RWPE1 (cell line): ENCODE measurements at places on chromosomes 1 and 21.

DNA sequence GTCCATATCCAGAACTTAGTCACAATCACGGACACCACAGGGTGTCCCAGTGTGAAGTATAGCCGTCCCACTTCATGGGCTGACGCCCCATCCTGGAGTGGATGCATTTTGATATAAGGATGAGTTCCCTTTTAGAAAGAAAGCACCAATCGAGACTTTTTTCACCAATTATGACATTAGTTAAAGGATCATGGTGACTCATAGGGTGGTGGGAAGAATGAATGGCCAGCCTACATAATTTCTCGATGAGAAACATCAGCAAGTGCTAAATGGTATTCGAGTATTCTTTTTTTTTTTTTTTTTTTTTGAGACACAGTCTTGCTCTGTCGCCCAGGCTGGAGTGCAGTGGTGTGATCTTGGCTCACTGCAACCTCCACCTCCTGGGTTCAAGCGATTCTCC is 38.5 kb upstream of the USP1 start:
- DNase-seq: peak; percentile 80

DNA sequence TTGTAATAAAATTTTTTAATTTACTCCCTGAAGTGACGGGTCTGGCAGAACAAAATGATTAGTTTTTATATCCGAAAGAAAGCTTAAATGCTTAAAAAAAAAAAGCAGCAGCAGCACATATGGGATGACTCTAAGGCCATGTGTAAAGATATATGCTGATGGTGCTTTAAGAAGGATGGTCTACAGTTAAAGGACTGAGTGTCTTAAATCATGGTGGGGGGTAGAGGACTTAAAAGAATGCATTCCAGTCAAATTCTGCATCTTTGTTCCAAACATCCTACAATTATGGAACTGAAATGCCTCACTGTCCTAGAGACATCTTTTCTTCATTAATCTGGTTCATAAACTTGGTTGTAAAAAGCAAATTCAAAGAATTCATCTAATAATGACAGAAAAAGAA is 7.0 kb downstream of the KDM5B start:
- DNase-seq: no peak

DNA sequence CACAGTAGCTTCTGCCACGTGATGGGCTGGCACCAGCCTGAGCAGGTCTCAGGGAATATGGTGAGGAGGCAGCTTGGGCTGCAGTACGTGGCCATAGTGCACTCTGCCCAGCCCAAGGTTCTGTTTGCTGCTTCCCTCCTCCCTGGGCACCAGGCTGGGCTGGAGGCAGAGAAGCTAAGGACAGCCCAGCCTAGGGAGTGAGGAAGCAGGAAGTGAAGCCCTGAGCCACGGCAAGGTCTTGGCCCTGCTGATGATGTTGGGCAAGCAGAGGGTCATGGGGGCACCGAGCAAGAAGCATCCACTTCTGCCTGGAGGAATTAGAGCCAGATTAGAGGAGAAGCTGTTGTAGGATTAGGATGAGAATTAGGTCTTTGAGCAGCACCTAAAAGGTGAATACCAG is 326.7 kb upstream of the VAMP3 start:
- DNase-seq: no peak

- no peak for DNase-seq
Measured at GRCh38 chr1:188642704-188643103, 1814.0 kb downstream of the PLA2G4A start.

- DNase-seq: no peak
Measured at GRCh38 chr1:168031627-168032026, 94.8 kb upstream of the MPC2 start.

DNA sequence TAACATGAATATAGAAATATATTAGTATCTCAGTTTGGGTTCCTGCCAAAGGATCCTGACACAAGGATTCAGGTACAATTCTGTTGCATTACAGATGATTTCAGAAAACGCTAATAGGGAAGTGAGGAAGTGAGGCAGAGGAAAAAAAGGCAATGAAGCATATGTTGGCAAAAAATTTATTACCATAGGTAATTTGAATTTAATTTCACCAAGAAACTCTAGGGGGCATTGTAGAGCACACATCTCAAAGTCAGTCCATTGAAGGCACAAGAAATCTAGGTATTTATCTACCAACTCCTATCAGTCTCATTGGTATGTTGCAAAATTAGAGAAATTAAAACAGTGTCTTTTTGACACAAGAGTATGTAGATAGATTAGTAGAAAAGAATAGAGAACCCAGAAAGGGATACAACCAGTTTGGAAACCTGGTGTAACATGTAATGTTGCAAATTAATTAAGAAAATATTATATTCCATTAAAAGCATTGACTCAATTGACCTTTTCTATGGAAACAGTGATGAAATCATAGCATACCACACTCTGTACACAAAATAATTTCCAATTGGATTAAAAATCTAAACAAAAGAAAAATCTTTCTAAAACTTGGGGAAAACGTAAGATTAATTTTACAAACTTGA is 104.9 kb upstream of the SNX7 start:
- DNase-seq: peak; percentile 26

- DNase-seq: no peak
Measured at GRCh38 chr1:183987593-183988318, 49.8 kb downstream of the COLGALT2 start.

DNA sequence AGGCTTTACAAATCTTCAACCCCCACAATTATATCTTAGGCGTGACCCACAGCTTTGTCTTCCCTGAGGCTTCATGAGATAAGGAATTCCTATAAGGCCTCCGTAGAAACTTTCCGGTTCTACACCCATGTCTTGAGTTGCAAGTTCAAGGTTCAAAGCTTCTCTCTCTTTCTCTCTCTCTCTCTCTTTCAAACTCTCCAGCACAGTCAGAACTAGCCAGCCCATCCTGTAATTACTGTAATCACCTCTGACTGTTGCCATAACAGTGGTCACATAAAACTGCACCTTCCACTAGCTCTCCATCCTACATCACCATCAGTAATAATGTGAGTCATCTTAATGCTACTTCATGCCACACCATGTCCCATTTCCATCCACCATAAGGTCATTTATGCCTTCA is 90.0 kb upstream of the NFASC start:
- DNase-seq: no peak

GRCh38 chr1:227947676-227948492 is at the start of gene WNT9A:
Gene WNT9A (minus strand): TSS chr1:227947932. CDS start chr1:227947887, 45 bp downstream.
- peak; percentile 73 for DNase-seq

DNA sequence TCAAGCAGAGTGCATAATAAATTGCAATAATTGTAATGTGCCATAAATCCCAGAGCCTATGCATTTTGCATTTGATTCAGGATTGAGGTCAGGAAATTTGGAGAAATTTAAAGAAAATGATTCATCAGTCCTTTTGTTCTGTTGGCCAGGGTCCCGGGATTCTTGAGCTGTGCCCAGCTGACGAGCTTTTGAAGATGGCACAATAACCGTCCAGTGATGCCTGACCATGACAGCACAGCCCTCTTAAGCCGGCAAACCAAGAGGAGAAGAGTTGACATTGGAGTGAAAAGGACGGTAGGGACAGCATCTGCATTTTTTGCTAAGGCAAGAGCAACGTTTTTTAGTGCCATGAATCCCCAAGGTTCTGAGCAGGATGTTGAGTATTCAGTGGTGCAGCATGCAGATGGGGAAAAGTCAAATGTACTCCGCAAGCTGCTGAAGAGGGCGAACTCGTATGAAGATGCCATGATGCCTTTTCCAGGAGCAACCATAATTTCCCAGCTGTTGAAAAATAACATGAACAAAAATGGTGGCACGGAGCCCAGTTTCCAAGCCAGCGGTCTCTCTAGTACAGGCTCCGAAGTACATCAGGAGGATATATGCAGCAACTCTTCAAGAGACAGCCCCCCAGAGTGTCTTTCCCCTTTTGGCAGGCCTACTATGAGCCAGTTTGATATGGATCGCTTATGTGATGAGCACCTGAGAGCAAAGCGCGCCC is 8.7 kb downstream of the PROX1 start:
- no peak for DNase-seq

DNA sequence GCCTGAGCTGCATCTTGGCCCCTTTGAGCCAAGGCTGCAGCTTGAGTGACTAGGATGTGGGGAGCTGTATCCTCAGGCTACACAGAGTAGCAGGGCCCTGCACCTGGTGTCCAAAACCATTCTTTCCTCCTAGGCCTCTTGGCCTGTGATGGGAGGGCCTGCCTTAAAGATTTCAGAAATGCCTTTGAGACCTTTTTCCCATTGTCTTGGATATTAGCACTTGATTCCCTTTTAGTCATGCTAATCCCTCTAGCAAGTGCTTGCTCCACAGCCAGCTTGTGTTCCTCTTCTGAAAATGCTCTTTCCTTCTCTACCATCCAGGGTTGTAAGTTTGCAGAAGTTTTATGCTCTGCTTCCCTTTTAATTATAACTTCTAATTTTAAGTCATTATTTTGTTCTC is 21.7 kb upstream of the KIRREL1 start:
- no peak for DNase-seq

DNA sequence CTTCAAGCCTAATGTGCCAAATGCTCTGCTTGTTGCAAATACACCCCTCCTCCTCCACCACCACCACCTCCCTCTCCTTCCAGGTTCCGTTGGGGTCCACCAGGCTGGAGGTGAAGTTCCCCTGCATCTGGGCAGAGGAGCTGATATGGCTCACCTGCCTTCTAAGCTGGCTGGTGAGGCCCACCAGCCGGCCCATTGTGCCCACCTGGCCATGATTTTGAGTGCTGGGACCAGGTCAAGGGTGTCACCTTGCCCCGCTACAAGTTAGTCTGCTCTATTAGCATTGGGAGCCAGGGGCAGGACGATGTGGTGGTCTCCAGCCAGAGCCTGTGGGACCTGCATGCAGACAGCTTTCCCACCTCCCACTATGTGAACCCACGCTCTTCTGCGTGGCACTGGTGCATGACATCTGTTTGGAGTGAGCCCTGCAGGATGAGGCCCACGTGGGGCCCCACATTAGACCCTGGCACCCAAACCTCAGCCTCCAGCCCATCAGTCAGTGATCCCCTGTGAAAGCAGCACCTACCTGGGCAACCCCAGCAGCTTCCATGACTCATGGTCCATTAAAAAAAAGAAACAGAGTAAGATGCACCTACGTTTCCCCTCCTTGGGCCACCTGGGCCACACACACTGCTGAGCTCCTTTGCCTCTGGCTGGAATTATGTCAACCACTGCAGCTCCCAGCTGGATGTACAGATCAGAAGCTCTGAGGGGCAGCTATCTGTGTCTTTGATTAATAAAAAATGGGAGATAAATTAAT is 15.6 kb upstream of the CDCP2 start:
- peak; percentile 33 for DNase-seq

- DNase-seq: no peak
Measured at GRCh38 chr21:15289896-15290841, 225.4 kb upstream of the NRIP1 start.

DNA sequence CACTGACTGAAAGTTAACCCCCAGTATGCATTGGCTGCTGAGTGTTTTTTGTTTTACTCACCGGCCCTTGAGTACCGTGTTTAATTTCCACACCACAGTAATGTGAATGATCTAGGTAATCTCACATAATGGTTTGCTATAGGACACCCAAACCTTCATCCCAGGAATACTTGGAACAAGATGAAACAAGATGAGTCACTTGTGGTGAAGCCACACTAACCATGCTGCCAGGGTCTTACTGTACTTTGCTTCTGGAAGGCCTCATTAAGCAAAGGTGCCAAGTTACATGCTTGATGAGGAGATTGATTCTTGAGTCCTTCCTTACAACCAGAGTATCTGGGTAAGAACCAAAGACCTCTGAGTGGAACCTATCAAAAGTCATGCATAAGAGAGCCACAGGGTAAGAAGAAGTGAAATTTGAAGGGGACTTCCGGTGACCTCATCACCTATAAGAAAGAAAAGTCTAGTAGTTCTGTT is 163.3 kb downstream of the NRIP1 start:
- peak; percentile 31 for DNase-seq

GRCh38 chr1:198155253-198155652 is 1.5 kb upstream of the NEK7 start:
- peak; percentile 60 for DNase-seq

DNA sequence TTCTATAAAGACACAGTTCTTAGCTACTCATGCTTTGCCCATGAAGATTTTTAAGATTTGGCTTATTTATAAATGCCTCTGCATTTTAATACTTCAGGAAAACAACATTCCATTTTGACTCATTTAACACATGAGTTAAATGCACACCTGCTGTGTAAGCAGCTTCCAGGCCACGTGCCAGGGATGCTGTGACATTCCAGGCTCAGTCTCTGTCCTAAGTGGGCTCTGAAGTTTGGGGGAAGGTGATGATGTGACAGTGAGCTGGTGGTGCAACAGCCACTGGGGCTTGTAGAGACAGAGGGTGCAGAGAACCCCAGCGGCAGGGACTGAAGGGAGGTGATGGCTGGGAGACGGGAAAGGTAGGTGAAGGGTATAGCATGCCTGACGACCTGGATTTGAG is 40.7 kb downstream of the HHAT start:
- DNase-seq: no peak

GRCh38 chr1:97488530-97488929 is 432.3 kb downstream of the DPYD start:
- DNase-seq: peak; percentile 16

GRCh38 chr1:245590726-245591125 is 435.9 kb downstream of the KIF26B start:
- DNase-seq: peak; percentile 22

DNA sequence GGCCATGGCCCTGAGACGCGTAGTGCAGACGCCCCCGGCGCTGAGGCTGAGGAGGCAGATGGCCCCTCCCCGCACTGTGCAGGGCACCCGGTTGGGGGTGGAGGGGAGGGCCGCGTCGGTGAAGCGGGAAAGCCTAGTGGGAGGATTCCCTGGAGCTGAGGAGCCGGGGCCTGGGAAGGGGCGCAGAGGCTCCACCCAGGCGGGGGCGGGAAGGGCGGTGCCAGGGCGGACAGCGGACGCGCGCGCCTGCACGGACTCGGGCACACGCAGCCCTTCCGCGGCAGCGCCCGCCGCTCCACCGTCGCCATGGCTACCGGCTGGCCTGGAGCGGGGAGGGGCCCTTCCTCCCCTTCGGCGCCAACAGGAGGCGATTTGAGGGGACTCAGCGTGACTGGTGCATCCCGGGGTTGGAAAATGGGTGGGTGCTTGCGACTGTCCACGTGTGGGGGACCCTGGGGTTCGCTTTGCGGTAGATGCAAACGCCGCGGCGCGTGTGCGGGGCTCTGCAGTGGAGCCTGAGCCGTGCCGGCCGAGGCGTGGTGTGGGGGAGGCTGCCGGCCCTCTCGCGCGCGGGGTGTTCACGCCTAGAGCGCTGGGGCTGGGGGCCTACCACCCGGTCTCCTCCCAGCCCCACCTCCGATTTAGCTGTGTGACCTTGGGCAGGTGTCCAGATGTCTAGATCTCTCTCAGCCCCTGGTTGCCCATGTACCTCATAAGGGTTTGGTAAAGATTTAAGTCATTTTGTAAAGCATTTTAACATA is 35.1 kb downstream of the PTPRF start:
- DNase-seq: no peak

- DNase-seq: no peak
Measured at GRCh38 chr21:31382060-31382459, 38.0 kb upstream of the TIAM1 start.

GRCh38 chr21:44083631-44084291 is 23.4 kb upstream of the PWP2 start:
- DNase-seq: no peak

GRCh38 chr21:45560106-45561021 is 18.1 kb upstream of the SLC19A1 start:
- DNase-seq: no peak
